Activated CD4-positive, alpha-beta T cell treated with anti-CD3 and anti-CD28 coated beads, Interleukin-2, amount 10 ng/mL, durations not matched to agents 24 days and 14 days (primary cell): ENCODE measurements at places on chromosomes 2 and 18. TPM values are rescaled to one million over a fixed set of nuclear protein-coding genes. Genes with fewer than 3 reads are reported as not detected.

GREB1L gene
- total RNA-seq, result not detected in 2 replicates

RFTN2 gene
- total RNA-seq, result not detected in 2 replicates

DNA sequence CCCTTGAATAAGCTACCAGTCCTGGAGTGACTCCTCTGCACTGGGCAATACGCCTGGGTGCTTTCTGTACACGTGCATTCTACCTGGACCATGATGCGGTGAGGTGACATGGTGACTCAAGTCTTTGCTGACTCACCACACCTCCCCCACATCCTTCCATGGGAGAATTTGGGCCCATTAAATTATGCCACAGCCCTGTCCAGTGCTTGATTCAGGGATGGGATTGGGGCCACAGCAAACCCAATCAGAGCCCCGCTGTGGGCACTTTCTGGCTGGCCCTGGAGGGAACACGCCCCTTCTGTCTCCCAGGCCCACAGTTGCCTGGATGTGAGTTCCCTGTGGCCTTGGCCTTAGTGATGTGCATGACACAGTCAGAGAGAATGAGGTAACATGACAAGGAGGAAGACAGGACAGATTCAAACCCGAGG lies 86.9 kb downstream of the LRRC30 start:
- DNase-seq, result no peak

GRCh38 chr2:42569116-42569711 lies 782 bp downstream of the MTA3 start:
- peak; percentile 73 for DNase-seq

DNA sequence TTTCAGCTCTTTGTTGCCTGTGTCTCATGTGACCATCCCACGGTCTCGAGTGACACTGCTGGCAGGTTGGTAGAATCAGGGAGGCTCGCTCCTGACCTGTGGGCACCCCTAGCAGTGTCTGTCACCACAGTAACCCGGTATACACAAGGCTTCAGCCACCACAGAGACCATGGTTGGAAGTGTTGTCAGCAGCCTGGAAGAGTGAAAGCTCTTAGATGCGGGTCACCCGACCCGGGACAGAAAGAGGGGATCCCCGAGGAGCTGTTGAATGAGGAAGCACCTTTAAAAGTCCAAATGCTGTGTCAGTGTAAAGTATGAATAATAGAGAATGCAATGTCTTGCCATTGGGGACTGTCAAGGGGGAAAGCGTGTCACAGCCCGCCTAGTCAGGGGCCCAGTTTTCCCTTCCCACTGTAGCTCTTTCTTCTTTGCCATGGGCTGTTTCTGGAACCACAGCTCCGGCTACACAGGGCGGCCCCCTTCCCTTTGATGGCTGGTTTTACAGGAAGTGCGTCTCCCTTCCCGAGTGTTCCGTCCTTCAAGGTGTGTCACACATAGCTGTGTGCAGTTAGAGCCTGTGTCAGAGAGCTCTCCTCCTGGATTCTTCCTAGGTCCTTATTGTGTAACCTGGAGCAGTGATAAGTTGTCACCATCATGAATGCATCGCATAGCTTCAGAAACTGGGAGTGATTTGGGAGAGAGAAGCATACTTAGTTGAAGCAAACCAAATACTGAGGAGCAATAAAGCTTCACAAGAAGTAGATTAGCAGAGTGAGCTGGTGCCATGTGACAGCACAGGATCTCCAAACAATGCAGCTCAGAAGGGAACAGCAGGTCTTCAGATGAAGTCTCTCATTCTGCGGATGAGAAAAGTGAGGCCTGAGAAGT lies 81.4 kb downstream of the MTCL1 start:
- no peak for DNase-seq
